Sigmoid colon (tissue), 7 donors: ENCODE measurements at places on chromosomes 11 and 22. TPM values are rescaled to one million over a fixed set of nuclear protein-coding genes. Genes with fewer than 3 reads are reported as not detected.

DNA sequence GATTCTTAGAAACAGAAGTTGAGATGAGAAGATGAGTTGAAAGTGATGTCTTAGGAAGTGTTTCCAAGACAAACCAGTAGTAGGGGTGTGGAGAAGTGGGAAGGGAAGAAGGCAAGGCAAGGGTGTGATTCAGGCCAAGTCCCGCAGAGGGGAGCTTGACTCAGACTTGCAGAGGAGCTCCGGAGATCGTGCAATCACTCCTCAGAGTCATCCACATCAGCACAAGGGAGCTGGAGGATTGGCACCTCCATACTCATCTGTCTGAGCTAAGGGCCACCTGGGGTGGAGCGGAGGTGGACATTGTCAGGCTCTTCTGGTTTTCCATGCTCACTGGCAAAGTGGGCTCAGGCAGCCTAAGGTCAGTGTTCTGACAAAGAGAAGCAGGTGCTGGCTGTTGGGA is 44.4 kb downstream of the CHRDL2 start:
- DNase-seq, result peak; percentile 48

DNA sequence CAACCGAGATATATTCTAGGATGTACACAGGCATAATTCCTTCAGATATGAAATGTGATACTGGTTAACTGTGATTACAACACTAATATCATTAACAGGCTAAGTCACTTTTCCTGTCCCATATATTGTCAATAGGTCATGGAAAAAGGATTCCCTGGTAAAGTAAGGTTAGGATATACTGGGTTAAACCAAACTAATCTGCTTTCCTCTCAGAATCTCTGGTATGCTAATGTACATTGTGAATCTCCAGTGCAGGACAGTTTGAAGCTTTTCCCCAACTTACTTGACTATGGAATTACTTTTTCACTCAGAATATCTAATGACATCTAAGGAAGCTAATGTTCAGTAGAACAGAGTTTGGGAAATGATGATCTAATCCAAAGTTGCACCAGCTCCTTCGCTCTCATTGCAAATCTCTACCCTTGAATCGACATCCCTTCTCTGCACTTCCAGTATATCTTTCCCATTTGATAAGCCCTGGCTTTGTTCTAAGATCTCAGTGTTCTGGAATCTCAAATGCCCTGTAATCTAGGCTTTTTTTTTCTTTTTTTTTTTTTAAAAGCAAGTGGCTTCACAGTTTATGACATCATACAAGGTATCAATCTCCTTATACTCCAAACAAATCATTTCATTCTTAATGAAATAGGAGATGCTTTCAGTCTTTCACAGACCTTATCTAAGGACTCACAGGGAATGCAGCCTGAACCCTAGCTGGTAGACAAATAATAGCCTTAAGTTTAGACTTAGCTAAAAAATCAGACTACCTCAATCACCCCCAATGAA is 43.8 kb downstream of the COPB1 start:
- no peak for DNase-seq

The ANO9 gene
- 0.14 TPM for total RNA-seq

- DNase-seq, result no peak
Measured at GRCh38 chr11:10243896-10244575, 50.0 kb downstream of the SBF2 start.

GRCh38 chr11:5620651-5621521 is 3.9 kb upstream of the TRIM34 start:
- no peak for DNase-seq

The LRP5 gene
- 28.9 TPM for total RNA-seq

DNA sequence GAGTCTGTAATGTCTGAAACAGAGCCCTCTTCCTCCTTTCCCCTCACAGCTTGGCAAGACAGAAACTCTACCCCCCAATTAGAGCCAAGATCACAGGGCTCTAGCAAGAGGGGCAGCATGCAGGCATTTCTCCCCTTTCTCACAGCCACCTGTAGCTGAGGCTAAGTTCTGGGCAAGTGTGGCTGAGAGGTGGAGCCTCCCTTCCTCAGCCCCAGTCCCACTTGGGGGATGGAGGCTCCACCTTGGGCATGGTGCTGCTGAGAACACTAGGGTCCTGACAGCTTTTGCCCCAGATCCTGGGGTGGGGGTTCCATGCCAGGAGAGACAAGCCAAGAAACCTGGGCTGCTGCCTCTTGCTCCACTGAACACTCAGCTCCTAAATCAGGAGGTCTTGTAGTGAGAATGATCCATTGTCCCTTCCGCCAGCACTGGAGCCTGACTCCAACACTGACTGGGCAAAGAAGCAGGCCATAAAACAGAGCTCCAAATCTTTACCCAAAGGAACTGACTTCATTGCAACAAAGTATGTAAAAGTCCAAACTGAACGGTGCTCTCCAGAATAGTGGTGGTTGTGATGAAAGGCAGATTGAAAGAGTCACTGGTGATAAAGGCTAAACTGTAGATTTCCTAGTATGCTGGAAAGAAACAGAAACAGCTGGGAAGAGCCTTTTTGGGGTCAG is 25.6 kb downstream of the NARS2 start:
- no peak for DNase-seq

DNA sequence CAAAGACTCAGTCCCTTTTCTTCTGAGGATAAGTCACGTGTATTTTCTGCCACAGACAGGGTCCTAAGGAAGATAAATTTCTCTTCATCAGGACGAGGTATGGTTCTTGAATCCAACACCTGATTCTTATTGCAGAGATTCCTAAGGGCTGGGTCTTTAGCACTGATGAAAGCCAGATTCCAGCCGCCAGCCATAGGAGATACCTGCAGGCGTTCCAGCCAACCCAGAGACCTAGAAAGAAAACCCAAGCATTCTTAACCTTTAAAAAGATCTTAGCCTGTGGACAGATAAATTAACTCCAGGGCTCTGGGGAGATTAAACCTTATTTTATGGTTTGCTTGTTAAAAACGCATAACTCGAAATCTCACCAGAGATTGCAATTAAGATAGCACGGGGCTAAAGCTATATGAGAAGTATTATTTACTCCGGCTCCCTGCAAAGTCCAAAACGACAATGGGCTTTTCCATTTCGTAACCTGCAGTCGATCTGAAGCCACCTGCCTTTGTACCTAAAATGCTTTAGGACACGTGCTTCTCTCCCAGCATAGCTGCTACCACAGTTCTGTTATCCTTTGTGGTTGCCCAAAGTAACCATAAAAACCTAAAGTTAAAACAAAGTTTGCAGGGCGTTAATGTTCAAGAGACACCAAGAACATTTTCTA is 104.5 kb downstream of the NXPE2 start:
- DNase-seq, result no peak

The TSKU gene
- 12.8 TPM for total RNA-seq

The SCUBE1 gene
- 0.55 TPM for total RNA-seq

DNA sequence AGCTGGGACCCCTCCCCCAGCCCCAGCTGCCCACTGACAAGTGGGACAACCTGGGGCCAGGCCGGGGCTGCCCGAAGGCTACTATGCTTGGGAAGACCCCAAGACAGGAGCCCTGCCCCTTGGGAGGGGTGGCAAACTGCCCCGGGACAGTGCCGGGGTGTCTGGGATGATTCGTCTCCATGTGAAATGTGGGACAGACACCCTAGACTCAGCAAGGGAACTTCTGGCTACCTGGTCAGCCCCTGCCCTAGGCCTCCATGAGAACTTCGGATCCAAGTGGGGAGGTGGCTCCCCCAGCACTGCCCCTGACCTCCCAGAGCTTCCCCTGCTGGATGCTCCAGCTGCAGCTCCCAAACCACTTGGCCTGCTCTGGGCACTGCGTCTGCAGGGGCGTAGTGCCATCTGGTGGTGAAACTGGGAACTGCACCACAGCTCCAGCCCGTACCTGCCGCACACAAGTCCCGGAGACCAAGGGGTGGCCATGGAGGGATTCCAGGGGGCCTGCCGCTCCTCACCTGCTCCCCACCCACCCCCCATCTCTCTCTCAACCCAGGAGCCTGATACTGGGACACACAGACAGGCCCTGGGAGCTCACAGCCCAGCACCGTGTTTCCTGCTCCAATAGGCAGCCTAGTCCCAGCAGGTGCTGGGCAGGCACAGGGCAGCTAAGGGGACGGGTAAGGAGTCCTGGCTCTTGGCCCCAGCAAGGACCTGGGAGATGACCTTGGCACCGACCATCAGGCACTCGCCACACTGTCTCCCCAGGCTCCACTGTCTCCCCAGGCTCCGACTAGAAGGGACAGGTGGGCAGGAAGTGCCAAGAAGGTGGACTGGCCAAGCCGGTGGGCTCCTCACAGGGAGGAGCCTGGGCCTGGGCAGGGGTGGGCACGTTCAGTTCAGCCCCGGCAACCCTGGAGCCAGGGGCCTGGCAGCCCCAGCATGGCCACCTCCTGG is 194.1 kb downstream of the IGLL1 start:
- peak; percentile 87 for DNase-seq

- DNase-seq, result no peak
Measured at GRCh38 chr11:45178890-45179671, 32.6 kb downstream of the PRDM11 start.

- no peak for DNase-seq
Measured at GRCh38 chr11:18322818-18323570, 627 bp downstream of the GTF2H1 start.

The OR5A2 gene
- total RNA-seq, result not detected

The MMP12 gene
- total RNA-seq, result not detected

GRCh38 chr11:27276141-27276540 is 86.9 kb downstream of the CCDC34 start:
- DNase-seq, result no peak

- DNase-seq, result no peak
Measured at GRCh38 chr22:24871611-24872205, 65.7 kb downstream of the SGSM1 start.

GRCh38 chr11:67311051-67311555 is 7.8 kb downstream of the SSH3 start:
- no peak for DNase-seq

The TBX10 gene
- total RNA-seq, result not detected

- no peak for DNase-seq
Measured at GRCh38 chr11:77130763-77131513, 2.9 kb downstream of the MYO7A start.

GRCh38 chr22:37549704-37550059 is 10.6 kb upstream of the CDC42EP1 start:
- no peak for DNase-seq

GRCh38 chr22:37492428-37493344 is 6.5 kb upstream of the MFNG start:
- no peak for DNase-seq

- no peak for DNase-seq
Measured at GRCh38 chr11:20116825-20117224, 43.5 kb downstream of the DBX1 start.

DNA sequence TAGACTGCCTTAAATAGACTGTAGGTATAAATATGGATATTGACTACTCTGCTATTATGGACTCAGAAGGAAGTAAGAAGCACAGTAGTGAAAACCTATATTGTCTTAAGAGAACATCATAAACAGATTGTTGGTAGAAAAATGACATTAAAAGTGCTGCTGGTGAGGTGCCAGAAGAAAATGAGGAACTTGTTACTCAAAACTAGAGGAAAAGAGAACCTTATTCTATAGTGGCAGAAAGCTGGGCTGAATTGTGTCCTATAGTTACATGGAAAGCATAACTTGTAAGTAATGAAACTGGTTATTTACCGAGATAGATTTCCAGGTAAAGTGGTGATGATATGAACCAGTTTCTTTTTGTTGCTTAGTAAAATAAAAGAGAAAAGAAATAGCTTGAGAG is 109.7 kb upstream of the CTSC start:
- no peak for DNase-seq

The MFRP gene
- total RNA-seq, result not detected

GRCh38 chr22:40043081-40043480 is 48.3 kb downstream of the FAM83F start:
- peak; percentile 76 for DNase-seq

The KDM4D gene
- 0.55 TPM for total RNA-seq

GRCh38 chr11:44308256-44308922 is 1.6 kb downstream of the ALX4 start:
- no peak for DNase-seq

The CXCR5 gene
- total RNA-seq, result not detected

The TRABD gene
- total RNA-seq, result 15.3 TPM

The OR51B2 gene
- total RNA-seq, result not detected

DNA sequence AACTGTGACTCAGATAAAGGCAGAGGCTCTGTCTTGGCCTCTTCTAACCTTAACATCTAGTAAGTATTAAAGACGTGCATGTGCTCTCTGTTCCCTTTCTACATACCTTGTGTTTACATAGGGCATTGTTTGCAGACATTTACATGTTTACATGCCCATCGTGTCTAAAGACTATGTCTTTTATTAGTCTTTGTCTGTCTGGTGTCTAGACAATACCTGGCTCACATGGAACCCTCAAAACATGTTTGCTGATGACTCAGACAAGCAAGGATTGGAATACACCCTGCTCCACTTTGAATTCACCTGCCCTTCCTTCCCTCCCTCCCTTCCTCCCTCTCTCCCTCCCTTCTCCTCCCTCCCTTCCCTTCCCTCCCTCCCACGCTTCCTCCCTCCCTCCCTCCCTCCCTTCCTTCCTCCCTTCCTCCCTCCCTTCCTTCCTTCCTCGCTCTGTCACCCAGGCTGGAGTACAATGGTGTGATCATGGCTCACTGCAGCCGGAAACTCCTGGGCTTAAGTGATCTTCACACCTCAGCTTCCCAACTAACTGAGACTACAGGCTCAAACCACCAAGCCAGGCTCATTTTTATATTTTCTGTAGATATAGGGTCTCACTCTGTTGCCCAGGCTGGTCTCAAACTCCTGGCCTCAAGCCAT is 23.7 kb upstream of the SORL1-AS1 start:
- no peak for DNase-seq

DNA sequence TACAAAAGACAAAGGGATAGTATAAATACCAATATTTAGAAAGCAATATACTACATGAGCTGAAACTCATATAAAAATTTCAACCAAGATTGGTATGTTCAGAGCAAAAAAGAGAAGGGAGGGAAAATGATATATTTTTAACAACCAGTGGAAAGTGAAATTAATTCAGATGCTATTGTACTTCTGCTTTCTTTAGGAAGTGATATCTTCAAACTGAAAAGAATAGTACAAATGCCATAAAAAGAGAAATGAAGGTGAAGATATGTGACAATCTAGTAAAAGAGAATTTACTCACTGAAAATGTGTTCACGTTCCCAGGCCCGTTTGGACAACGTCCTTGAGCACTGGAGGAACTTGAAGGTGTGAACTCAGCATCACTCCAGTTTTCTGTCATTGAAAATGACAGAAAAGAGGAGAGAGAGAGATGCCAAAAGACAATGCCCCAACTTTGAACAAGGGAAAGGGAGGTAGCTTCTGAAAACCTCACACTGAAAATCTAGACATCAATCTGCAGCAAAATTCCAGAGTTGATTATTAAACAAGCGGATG is 47.5 kb downstream of the SC5D start:
- DNase-seq, result no peak

GRCh38 chr11:88169881-88170280 is 5.4 kb downstream of the RAB38 start:
- DNase-seq, result no peak

- DNase-seq, result no peak
Measured at GRCh38 chr22:43109921-43110443, 568 bp upstream of the BIK start.

GRCh38 chr11:117929142-117929915 is at the start of gene TMPRSS13:
Gene TMPRSS13, minus strand, starts transcription at chr11:117929402. Its CDS starts 95 bp downstream, at chr11:117929307.
- DNase-seq, result peak; percentile 44

The DDX25 gene
- 0.71 TPM for total RNA-seq

The CAVIN3 gene
- total RNA-seq, result 167 TPM
